Astrocyte of the hippocampus (primary cell): ENCODE measurements at places on chromosomes 4 and X.
A peak's percentile ranks its signal among the peaks of the same experiment; 100 is the strongest.

DNA sequence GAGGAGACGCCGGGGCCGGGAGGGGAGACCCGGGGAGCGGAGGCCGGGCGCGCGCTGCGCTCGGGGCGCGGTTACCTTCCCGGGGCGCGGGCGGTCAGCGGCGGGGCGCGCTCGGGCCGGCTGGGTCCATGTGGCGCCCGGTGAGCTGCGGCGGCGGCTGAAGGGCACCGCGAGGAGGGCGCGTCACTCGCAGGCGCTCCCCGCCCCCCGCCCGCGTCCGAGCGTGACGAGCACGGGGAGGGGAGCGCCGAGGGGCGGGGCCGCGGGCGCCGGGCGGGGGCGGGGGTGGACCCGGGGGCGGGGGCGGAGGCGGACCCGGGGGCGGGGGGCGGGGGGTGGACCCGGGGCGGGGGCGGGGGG is at the start of gene CPLX1:
TSS of gene CPLX1 (minus strand) at position 159 of the 360 bp plus-strand sequence. CDS start 1,607 bp downstream, outside the sequence.
- DNase-seq: peak; percentile 46

DNA sequence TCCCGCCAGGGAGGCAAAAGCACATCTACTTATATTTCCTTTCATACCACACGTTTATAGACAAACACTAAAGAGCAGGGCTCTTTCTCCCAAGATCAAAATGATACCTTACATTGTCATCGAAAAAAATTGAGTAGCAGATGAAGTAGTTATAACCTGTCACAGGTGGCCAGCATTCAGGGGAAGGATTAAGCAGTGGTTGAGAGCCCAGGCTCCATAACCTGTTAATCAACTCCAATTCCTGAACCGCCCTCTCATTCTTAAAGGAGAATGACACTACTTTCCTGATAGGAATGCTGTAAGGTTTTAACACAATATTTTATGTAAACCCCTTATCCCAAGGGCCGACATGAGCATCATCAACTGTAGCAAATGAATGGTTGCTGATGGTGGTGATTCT is 268.9 kb upstream of the KCNIP4 start:
- DNase-seq: no peak

GRCh38 chr4:153218961-153219360 is 14.7 kb downstream of the TRIM2 start:
- DNase-seq: no peak

DNA sequence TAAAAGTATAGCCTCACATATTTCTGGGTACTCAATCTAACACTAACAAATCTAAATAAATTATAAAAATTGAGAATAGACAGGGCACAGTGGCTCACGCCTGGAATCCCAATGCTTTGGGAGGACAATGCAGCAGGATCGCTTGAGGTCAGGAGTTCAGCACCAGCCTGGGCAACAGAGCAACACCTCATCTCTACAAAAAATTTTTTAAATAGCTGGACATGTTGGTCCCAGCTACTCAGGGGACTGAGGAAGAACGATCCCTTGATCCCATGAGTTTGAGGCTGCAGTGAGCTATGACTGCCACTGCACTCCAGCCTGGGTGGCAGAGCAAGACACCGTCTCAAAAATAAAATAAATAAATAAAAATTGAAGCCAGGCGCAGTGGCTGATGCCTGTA is 192.7 kb downstream of the LRBA start:
- DNase-seq: no peak

DNA sequence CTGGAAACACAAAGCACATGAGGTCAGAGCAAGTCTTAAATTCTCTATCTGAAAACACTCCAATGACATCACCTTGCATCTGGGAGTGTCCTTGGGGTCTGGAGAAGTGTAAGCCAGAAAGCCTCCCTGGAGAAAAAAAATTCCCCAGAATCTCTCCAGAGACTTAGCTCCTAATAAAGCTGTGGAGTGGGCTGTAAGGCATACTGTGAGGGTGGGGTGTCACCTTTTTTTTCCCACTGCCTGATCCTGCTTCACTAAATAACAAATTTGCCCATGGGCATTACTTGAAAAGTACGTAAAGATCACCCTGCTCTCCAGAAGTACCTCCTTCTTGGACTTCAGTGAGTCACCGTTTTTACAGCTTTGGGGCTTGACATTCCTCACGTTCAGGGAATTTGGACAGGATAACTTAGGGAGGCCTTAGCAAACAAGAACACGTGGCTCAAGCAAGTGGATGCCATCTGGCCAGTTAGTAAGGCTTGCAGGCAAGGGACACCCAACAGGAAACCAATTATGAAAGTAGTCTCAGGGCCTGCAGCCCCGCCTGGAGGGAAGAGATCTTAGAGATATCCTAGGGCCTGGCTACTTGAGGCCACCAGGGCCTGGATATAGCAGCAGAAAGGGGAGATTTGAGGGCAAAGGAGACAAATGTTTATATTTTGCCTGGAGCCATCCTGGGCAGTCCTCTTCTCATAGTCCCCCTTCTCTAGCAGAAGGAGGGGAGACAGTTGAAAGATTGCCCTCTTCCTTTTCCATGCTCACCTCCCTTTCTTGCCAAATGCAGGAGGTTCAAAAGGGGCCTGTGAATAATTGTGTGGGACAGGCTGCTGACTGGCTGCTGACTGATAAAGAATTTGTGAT is 60.1 kb upstream of the PLAC1 start:
- peak; percentile 77 for DNase-seq

DNA sequence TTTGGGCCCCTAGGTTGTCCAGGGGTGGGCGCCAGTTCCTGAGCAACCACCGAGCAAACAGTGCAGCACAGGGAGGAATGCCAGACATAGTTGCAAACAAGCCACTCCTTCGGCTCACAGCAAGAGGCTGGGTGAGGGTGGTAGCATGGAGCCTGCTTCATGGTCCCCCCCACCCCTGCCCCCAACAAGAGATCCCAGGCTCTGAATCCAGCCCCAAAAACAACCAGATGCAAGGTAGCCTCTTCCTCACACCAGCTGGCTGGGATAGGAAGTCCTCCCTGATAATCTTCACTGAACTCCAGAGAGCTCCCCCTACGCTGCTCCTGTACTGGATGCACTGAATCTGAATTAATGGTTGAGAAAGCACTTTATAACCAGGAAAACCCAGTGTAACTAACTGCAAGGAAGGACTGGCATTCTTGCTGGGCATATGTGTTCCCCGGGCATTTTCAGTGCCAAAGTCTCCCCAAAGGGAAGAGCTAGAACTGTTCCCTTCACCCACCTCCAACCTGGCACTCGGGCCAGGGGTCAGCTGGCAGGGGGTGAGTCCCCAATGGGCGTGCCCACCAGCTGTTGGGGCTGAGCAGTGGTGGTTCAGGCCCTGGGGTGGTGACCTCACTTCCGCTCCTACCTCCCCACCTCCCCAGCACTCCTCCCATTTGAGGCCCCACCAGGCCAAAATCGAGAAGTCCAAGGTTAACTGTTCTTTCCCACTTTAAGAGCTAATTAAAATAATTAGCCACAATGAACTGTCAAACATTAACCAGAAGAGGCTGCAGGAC is 1.5 kb downstream of the ELF4 start:
- DNase-seq: peak; percentile 55

- no peak for DNase-seq
These were observed 20.6 kb downstream of the GSX2 start for GRCh38 chr4:54120518-54120917.

DNA sequence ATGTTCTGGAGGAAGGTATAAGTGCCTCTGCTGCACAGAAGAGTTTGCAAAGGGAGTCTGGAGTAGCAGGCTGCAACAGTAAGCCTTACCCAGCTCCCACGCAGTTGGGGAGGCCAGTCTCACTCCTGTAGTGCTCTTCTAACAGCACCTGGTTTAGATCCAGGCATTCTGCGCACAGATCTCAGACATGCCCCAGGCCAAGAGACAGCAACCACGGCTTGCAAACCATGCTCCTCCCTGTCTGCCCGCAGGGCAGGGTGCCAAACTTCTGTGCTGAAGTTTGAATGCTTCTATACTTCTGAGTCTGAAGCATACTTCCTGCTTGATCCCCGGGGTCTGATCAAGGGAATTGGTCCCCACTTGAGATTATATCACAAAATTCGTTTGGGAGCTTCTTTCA is 106.3 kb downstream of the LINC00632 start:
- DNase-seq: peak; percentile 52

DNA sequence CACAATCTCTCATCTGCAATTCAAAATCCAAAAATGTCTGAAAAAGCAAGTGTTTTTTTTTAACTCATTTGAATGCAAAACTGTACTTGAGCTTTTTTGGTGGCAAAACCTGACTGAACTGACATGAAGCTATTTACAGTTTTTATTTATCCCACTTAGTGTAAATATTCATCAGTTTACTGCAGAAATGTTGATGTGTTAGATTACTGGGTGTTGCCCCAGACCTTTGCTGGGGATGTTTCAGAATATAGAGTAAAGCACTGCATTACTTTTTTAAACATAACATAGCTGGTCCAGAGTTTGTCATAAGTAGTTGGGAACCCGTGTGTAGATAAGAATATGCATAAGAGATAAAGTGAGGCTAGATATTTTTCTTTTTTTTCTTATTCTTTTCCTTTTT is 27.3 kb downstream of the PTPN13 start:
- no peak for DNase-seq

- DNase-seq: no peak
These were observed 476.1 kb downstream of the IL15 start for GRCh38 chr4:142112451-142112850.

DNA sequence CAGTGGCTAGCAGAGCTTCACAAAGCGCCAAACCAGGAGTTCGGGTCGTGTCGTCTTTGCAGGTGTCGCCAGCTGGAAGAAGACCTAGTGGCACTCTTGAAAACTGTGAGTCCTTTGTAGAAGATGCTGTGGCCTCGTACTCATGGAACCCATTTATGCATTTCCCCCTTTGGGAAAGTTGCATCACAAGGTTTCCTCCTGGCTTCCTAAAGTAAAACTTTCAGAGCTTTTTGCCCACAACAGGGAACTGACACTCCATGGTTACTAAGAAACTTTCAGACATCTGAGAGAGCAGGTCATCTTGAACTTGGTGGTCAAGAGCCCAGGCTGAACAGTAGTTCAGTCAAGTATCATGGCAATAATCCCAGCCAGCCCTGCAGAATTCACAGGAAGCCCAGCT is 15.9 kb upstream of the NOCT start:
- DNase-seq: no peak

DNA sequence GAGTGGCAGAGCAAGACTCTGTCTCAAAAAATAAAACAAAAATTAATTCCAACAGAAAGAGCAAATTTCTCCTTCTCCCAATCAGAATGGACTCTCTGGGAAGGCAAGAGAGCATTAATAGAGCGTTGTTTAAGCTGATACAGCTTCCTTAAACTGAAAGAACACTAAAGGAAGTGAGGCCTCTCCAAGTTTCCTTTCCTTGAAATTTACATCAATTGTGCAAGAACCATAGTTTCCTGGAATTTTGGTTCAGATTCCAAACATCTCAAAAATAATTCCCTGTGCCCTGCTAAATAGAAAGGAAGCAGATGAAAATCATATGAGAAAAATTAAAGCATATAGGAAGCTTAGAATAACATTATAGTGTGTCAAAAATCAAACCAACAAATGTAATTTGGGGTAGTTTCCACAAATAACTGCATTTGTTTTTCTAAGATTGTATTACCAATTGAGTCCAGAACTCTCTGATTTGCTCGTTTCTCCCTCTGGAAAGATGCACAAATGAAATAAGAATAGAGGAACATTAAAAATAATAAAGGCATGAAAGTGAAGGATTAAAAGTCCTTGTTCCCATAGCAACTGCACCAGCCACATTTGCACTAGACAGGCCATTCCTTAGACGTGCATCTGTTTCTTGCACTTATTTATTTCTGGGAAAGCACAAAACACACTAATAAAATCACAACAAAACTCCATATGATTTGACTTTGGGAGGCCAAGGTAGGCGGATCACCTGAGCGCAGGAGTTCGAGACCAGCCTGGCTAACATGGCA is 3.7 kb upstream of the FAM241A start:
- DNase-seq: no peak

GRCh38 chr4:173171098-173171497 is 2.5 kb downstream of the GALNT7 start:
- peak; percentile 50 for DNase-seq

- DNase-seq: no peak
These were observed 7.4 kb downstream of the ZNF81 start for GRCh38 chrX:47844117-47844516.

- DNase-seq: no peak
These were observed 45.9 kb downstream of the WDFY3 start for GRCh38 chr4:84920617-84921016.

- no peak for DNase-seq
These were observed 34.5 kb upstream of the TLL1 start for GRCh38 chr4:165838575-165838974.

- peak; percentile 7 for DNase-seq
These were observed 25.4 kb upstream of the PPP1R2C start for GRCh38 chrX:42803320-42803719.

- DNase-seq: no peak
These were observed 44.6 kb upstream of the TEX13A start for GRCh38 chrX:105265093-105265492.

GRCh38 chr4:15665753-15666365 is 10.7 kb upstream of the FBXL5 start:
- no peak for DNase-seq

- no peak for DNase-seq
These were observed 62.2 kb upstream of the DMD start for GRCh38 chrX:33273535-33273934.

GRCh38 chr4:48899950-48900349 is 6.6 kb downstream of the OCIAD2 start:
- peak; percentile 73 for DNase-seq

DNA sequence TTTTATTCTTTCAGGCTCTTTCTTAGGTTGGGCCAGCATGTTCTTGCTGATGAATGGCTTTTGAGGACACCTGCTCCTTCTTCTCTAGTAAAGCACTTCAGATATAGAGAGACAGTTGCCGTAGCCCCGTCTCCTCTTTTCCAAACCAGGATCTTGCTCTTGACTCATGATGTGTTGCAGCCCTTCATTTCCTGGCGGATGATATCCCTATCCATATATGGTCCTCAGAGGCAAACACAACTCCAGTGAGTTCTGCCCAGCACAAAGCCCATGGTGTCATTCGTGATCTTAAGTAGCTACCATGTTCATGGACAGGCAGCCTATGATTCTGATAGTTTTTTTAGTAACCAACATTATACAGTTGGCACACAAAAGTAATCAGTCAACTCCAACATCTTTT is 59.8 kb upstream of the ACSL1 start:
- DNase-seq: no peak

DNA sequence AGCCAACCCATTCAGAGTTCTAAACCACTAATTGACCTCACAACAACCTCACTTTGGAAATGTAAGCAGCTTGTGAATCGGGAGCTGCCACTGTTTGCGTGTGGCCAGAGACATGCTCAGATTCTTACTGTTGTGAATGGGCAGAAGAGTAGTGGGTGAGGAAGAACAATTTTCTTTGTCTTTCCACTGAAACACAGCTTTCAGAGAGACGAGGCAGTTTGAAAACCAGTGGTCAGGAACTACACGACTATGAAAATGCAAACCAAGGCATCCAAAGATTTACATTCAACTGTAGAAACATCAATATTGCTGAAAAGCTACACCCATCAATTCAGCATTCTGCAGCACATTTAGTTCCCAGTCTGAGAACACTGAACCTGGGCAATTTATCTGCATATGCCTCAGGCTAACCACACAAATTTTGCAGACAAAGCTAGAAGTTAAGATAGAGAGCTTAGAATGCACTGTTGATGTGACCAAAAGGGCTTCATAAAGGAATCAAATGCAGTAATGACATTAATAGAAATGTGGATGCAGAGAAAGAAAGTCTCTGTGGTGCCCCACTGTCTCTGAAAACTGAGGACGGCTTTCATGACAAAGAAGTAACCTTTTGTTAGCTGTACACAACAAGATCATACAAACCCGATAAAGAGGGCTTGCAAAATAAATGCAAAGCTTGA is 134.3 kb downstream of the APBB2 start:
- DNase-seq: no peak

GRCh38 chrX:109720947-109721346 is 12.1 kb downstream of the ACSL4 start:
- DNase-seq: no peak

- no peak for DNase-seq
These were observed 173.0 kb downstream of the RBM46 start for GRCh38 chr4:154954117-154954516.
